ENCODE measurements at places on chromosomes 7 and 10. TPM values are rescaled to one million over a fixed set of nuclear protein-coding genes. Genes with fewer than 3 reads are reported as not detected.

FAM25C gene
- total RNA-seq, result not detected

CALY gene
- not detected for total RNA-seq

FAM25A gene
- total RNA-seq, result 10.8 TPM

PDE1C gene
- 1.2 TPM for total RNA-seq

Data from tracheal epithelial cell (primary cell).